ENCODE measurements at places on chromosomes 2 and 18.
A peak's percentile ranks its signal among the peaks of the same experiment; 100 is the strongest.

DNA sequence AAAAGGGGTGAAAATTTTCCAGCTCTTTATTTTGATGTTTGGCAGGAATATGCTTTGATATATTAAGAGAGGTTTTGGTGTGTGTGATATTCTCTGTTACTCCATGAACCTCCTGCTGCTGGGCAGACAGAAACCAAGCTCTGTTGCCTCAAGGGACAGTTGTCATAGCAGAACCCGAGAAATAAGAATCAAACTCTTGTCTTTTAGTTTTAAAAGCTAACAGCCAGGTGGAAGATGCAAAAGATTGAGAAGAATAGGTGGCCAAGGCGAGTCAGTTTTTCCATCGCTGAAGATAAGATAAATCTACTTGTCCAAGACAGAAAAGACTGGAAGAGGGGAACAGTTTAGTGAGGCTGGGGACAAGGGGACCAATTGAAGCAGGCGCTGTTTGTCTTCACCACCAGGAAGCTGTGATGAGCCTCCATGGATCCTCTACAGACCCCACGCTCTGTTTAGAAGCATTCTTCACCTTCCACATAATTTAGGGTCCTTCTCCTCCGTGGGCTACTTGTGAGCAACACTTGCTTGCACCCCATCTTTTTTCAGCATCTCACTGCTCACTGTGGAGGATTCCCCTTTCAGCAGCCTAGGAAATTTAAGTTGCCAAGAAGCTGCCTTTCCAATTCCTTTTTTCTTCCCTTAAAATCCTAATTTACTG is 23.9 kb downstream of the PMAIP1 start:
- DNase-seq, result no peak

DNA sequence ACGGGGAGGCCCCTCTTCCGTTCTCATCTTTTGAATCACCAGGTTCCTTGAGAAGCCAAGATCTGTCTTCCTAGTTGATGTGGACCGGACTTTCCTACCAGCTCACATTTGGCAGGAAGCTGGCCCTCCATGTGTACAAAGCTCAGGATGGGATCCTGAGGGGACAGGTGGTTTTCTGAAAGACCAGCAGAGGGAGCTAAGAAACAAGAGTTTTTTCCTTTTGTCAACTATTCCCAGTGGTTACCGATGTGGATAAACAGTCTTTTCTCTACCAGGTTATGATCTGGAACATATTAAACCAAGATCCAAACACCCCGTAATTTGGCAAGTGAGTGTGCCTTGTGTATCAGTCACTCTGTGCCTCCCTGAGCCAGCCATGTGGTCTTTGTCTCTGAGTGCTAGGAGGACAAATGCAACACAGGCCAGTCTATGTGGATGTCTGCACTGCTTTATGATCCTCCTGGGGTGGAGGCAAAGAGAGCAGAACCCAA is 25.1 kb upstream of the ARHGAP25 start:
- peak; percentile 63 for DNase-seq

DNA sequence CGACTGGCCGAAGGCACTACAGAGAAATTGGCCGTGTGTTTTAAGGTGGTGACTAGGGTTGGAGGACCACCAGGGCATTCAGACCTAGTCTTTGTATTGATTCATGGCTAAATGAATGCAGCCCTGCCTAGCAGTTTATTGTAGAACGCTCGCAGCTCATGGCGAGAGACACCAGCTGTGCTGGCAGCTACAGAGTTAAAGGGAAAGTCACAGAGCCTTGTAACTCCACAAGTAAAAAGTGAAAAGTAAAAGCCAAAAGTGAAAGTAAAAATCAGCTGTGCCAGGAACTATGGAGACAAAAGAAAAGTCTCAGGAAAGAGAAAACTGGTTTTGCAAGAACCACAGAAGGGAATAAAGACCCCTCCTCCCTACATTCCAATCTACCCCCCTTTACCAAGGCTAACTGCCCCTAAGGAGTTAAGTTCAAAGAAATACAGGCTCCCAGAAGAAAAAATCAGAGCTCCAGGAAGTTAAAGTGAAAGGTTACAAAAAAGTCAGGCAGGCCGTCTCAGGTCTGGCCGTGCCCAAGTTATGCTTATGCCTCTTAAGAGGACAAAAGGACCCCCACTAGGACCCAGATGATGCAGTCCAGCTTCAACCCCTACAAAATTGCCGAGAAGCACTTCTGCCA is 46.4 kb upstream of the SELENOI start:
- peak; percentile 50 for DNase-seq

DNA sequence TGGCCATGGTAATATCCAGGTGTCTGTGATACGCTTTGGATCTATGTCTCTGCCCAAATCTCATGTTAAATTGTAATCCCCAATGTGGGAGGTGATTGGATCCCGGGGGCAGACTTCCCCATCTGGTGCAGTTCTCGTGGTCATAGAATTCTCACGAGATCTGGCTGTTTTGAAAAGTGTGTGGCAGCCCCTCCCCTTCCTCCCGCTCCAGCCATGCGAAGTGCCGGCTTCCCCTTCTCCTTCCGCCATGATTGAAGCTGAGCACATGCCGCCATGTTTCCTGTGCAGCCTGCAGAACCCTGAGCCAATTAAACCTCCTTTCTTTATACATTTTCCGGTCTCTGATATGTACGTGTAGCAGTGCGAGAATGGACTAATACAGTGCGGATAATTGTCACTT is 42.5 kb downstream of the GPC1 start:
- DNase-seq, result peak; percentile 4

DNA sequence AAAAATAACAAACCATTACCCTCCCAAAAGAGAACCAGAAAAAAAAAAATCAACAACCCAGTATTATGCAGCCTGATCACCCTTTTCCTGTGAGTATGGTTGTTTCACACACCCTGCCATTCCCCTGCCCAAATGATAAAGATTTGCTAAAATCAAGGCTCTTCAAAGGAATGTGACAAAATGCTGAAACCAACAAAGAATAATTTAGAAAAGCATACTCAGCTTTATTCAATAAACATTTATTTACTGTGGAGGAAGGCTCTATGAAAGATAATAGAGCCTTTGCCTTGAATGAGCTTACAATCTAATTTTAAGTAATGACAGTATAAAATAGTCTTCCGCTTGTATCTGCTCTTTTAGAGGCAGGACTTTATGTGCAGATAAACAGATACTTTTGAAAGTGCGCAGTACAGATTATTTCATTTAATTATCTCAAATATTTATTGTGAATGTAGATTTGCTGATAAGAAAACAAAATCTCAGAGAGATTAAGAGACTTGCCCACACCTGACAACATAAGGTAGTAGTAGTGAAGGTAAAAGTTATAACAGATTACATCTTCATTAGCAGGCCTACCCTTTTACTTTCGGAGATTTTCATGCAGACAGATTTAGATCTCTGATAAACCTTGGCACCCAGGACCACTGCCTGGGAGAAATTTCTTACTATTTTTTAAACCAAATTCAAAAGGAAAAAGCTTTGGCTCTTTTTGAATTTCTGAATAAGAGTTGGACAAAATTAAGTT is 211.9 kb downstream of the SRBD1 start:
- DNase-seq, result no peak

- no peak for DNase-seq
These were observed 6.4 kb upstream of the NPAS2 start for GRCh38 chr2:100813527-100813926.

DNA sequence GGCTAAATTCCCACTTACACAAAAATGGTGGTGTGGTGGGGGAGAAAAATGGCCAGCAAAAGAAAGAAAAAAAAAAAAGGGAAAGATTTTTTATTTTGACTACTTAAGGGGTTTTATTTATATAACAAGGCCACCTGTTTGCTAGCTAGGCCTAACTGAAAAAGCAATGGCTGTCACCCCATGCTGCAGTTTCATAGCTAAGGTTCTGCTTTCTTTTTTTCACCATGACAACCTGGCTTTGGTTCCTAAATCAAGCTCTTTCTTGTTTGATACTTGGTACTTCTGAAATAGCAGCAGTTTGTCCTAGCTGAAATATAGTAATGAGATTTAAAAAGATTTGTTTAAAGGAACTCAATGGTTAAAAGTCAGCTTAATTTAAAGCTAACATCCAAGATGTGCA is 433.2 kb upstream of the MEX3C start:
- DNase-seq, result no peak

DNA sequence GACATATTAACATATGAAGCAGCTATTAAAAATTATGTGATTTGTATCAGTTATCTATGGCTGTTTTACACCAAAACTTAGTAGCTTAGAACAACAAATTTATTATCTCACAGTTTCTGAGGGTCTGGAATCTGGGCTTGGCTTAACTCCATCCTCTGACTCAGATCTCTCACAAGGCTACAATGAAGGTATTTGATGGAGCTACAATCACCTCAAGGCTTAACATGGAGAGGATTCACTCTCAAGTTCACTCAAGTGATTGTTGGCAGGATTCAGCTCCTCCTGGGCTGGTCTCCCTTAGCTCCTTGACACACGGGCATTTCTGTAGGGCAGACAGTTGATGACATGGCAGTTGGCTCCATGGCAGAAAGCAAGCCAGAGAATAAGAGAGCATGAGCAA is 133.0 kb upstream of the SLC14A2 start:
- no peak for DNase-seq

DNA sequence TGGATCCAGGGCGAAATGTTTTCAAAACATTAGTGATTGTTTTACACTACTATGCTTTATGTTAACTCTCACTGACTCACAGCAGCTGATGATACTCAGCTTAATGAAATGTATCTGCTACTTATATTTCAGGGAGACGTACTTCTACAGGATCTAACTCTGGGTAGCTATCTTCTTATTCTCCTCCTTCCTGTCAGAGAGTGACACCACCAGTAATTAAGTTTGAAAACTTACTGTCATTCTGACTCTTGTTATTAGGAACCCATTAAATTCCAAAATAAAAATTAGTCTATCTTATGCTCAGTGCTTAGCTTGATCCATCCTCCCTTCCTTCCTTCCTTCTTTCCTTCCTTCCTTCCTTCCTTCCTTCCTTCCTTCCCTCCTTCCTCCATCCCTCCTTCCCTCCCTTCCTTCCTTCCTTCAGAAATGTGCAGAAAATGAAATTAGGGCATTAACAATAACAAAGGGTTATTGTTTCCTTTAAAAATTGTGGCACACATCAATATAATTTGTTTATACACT is 441.1 kb downstream of the MEIS1 start:
- DNase-seq, result no peak

DNA sequence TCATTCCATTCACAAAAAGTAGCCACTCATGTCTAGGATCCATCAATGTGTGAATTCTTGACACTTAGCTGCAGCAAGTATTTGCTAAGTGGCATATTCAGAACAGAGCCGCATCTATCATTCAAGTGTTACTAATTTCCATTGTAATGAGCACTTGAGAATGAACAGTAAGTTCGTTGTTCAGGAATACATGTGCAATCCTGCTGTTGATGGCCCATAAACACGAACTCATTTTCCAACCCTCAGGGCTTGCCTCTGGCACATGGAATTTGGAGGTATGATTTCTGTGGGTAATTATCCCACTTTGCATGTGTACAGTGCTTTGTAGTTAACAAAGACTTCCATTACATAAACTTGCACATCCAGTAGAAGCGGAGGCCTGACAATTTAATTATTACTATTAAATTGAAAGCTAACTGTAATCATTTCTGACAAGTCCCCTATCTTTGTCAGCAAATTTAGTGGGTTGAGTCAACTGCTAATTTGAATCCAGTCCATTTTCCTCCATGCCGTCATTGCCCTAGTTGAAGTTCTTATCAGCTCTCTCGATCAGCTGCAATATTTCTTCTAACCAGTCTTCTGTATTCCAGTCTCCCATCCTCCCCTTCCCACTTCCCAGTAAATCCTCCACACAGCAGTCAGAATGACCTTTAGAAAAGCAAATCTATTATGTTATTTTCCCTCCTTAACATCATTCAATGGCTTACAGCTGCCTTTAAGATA is 116.0 kb upstream of the AQP4 start:
- no peak for DNase-seq

- no peak for DNase-seq
These were observed 1080.2 kb downstream of the SUCLG1 start for GRCh38 chr2:83378921-83379320.

DNA sequence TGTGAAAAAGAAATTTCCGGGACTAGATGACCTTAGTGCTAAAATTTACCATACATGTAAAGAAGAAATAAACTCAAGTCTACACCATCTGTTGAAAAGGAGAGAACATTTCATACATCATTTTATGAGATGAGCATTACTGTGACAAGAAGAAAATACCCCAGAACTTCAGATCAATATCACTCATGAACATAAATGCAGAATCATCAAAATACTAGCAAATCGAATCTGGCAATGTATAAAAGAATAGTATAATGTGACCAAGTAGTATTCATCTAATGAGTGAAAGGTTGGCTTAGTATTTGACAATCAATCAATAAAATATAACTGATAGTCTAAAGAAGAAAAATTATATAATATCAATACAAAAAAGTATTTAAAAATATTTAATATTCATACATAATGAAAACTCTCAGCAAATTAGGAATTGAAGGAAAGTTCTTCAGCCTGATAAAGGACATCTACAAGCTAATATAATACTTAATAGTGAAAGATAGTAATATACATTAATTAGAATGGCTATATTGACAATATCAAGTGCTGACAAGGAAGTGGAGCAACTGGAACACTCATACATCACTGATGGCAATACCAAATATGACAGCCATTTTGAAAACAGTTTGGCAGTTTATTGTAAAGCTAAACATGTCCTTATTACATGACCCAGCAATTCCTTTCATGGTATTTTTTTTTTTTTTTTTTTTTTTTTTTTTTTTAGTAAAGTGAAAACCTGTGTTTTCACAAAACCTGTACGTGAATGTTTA is 231.4 kb upstream of the ZEB2 start:
- DNase-seq, result no peak

DNA sequence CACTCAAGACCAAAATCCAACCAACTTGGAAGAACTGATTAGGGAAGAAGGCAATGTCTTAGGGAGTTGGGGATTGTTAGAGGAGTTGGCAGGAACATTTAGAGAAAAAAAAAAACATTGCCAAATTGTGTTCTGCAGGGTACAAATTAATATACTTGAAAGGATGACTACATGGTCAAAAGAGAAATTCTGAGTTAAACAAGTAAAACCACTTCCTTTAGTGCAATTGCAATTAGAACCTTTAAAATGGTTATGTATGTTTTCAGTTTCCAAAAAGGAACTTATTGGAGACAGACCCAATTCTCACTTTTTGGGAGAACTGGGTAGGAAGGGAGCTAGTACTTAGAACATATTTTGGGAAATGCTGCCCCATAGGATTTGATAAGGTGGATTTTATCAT is 137.9 kb downstream of the GPD2 start:
- DNase-seq, result no peak

GRCh38 chr2:200156166-200156835 is 150.2 kb upstream of the SPATS2L start:
- DNase-seq, result no peak
